NCI-H2081 (cell line): ENCODE measurements at places on chromosomes 7 and 10.
A peak's percentile ranks its signal among the peaks of the same experiment; 100 is the strongest.

GRCh38 chr10:101894742-101895141, 51.1 kb upstream of the KCNIP2 start:
- no peak for DNase-seq

- DNase-seq = no peak
These were observed 141.8 kb downstream of the ST7 start for GRCh38 chr7:117095055-117095454.

- DNase-seq = no peak
These were observed 4.4 kb upstream of the RAPGEF5 start for GRCh38 chr7:22361320-22361719.

DNA sequence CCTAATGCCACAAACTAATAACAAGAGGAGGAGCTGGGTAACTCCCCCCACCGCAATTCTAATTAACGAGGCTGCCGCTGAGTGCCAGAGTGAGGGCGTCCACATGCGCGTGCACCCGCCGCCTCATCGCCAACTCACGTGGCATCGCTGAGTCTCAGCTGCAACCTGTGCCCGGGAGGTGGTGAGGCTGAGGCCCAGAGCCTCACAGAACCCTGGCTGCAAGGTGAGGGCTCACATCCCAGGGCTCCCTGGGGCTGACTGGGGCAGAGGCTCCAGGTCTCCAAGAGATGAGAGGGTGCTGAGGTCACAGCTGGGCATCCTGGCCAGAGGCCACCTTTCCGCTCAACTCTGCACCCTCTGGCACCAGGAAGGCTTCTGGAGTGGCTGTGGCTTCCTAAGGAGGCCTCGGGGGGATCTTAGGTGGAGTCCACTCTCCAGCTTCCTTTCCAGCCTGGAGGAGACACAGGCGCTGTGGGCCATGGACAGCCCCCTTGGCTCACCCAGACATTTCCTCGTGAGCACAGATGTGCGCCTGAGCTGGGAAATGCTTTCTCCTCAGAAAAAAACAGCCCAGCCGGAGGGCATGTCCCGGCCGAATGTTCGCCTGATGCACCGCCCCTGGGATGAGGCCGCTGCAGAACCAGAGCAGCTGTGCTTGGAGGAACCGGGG, 242.6 kb downstream of the MAD1L1 start:
- DNase-seq = no peak

- DNase-seq = no peak
These were observed 32.2 kb downstream of the FAM204A start for GRCh38 chr10:118309911-118310310.

GRCh38 chr7:37284805-37285231, 163.8 kb downstream of the ELMO1 start:
- peak; percentile 61 for DNase-seq

DNA sequence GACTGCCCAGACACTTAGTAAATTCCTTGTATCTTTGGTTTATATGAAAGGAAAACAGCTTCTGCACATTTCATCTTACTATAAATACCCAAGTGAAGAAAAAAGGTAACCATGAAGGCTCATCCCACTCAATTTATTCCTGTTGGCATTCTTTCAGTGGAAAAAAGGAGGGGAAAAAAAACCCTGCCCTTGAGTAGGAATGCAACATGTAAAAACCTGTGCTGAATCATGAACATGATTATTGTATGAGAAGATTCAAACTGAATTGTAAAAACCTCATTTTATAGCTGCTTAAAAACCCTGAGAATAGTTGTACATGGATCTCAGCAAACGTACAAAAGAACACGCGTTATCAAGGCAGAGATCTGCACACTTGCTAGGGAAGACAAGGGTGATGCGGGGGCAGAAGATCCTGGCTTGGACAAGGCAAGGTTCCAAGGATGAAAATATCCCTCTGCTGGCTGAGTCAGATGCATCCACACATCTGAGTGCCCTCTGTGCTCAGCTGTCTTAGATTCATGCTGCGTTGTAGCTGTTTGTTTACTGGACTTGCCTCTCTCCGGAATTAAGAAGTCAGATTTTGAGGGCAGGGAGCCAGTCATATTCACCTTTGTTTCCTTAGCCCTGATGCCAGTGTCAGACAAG, 658.2 kb downstream of the PARD3 start:
- no peak for DNase-seq
